ENCODE measurements at places on chromosomes 4 and X.

- no peaks in the 10 kb centered on the region for H3K36me3 ChIP-seq
- DNase-seq, result no peak
- peaks cover 23% of the 10 kb centered on the region for H3K4me1 ChIP-seq
These were observed 43.7 kb downstream of the NSG1 start for GRCh38 chr4:4430492-4431195.

GRCh38 chrX:5526191-5526590, 702.5 kb downstream of the NLGN4X start:
- no peaks in the 10 kb centered on the region for H3K27me3 ChIP-seq
- no peaks in the 10 kb centered on the region for H3K4me1 ChIP-seq
- H3K36me3 ChIP-seq, result no peaks in the 10 kb centered on the region
- H3K4me3 ChIP-seq, result no peak overlapping the region
- DNase-seq, result no peak
- H3K27ac ChIP-seq, result no peak overlapping the region

DNA sequence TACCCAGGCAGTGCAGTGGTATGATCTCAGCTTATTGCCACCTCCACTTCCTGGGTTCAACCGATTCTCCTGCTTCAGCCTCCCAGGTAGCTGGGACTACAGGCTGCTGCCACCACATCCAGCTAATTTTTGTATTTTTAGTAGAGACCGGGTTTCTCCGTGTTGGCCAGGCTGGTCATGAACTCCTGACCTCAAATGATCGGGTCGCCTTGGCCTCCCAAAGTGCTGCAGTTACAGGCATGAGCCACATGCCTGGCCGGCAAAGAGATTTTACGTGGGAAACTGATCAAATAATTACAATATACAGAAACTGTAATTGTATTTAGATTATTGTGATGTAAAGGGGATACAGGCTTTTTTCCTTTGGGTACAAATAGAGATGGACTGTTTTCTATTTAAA, 33.7 kb downstream of the RBPJ start:
- no peaks in the 10 kb centered on the region for H3K4me1 ChIP-seq
- H3K4me3 ChIP-seq, result no peak overlapping the region
- no peak for DNase-seq
- no peaks in the 10 kb centered on the region for H3K27me3 ChIP-seq

DNA sequence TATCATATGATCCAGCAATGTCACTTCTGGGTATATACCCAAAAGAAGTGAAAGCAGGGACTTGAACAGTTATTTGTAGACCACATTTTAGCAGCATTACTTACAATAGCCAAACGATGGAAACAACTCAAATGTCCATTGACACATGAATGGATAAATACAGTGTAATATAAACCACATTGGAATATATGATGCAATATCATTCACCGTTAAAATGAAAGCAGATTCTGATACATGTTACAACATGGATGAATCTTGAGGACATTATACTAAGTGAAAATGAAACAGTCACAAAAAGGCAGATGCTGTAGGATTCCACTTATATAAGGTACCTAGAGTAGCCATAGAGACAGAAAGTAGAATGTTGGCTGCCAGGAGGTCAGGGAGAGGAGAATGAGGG, 130.5 kb upstream of the SMAD1 start:
- no peak for DNase-seq
- no peak overlapping the region for H3K27ac ChIP-seq
- no peaks in the 10 kb centered on the region for H3K4me1 ChIP-seq
- H3K27me3 ChIP-seq, result no peaks in the 10 kb centered on the region
- no peaks in the 10 kb centered on the region for H3K36me3 ChIP-seq

All from H1 (cell line).